Heart left ventricle (tissue), 16 donors: ENCODE measurements at places on chromosomes 1 and 21.

DNA sequence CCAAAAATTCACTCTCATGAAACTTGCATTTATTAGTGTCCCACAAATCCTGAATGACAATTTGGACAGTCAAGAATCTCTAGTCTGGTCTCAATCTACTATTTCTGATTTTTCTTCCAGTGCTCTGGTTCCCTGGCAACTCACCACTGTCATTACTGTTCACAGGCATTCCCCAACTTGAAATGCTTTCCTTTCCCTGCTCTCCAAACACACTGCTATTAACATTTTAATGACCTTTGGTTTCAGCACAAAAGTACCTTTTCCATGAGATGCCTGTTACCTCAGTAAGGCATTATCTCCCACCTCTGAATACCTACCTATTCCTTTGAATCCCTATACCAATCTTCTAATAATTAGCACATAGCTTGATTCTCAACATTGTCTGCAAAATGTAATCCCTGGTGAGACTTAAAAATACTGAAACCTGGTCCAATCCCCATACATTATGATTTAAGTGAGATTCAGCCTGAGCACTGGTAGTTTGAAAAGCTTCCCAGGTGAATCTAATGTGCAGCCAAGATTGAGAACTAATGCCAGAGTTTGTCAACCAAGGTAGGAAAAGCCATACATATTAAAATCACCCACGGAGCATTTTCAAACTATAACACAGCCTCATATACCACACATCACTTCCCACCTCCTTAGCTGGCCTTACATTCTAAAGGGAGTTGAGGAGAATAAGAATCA lies 11.7 kb upstream of the ANGPTL3 start:
- H3K4me1 ChIP-seq: no peaks in the 10 kb centered on the region
- H3K27ac ChIP-seq: no peak overlapping the region
- H3K4me3 ChIP-seq: no peak overlapping the region
- DNase-seq: no peak
- H3K36me3 ChIP-seq: no peaks in the 10 kb centered on the region

GRCh38 chr1:33524586-33524985 lies 52.1 kb downstream of the ZSCAN20 start:
- H3K4me3 ChIP-seq: no peak overlapping the region
- H3K4me1 ChIP-seq: no peaks in the 10 kb centered on the region
- no peaks in the 10 kb centered on the region for H3K36me3 ChIP-seq
- H3K27ac ChIP-seq: no peak overlapping the region
- H3K27me3 ChIP-seq: no peaks in the 10 kb centered on the region
- no peak for DNase-seq

- H3K36me3 ChIP-seq: no peaks in the 10 kb centered on the region
- no peak overlapping the region for H3K27ac ChIP-seq
- no peak overlapping the region for H3K4me3 ChIP-seq
- H3K27me3 ChIP-seq: no peaks in the 10 kb centered on the region
- no peak for DNase-seq
These were observed 90.3 kb downstream of the DISP1 start for GRCh38 chr1:222905151-222905550.

- no peak overlapping the region for H3K4me3 ChIP-seq
- no peak for DNase-seq
- H3K27me3 ChIP-seq: no peaks in the 10 kb centered on the region
- H3K4me1 ChIP-seq: peaks cover 11% of the 10 kb centered on the region
These were observed 16.4 kb downstream of the EIF4G3 start for GRCh38 chr1:21160263-21160796.

DNA sequence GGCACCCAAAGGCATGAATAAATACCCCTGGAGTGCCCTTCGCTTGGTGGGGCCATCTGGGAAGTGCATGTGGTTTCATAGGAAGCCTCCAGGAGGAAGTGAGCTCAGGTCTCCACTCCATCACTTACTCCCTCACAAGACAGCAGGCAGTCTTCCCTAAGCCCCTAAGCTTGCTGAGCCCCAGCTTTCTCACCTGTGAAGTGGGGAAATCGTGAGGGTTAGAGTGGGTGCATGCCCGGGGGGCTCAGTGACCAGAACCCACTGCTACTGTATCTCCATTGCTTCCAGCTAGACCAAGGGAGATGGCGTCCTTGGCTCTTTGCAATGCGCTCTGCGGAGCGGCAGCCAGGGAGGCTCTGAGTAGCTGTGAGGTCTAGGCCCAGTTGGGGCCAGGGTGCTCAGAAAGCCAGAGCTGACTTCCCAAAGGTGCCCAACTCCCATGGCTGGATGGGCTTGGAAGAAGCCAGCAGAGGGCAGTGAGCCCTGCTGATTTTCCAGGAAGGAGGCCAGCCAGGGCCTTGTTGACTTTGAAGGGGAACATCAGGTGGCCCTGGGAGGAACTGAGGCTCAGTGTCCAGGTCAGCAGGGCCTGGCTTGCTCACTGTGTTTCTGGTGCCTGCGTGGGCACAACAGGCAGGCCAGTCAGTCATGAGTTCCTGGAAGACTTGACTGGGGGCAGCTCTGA lies 27.3 kb downstream of the CDCP2 start:
- H3K27ac ChIP-seq: no peak overlapping the region
- no peaks in the 10 kb centered on the region for H3K27me3 ChIP-seq
- no peak overlapping the region for H3K4me3 ChIP-seq
- H3K4me1 ChIP-seq: peaks cover 13% of the 10 kb centered on the region

- no peak overlapping the region for H3K27ac ChIP-seq
- no peaks in the 10 kb centered on the region for H3K4me1 ChIP-seq
- no peak for DNase-seq
- no peaks in the 10 kb centered on the region for H3K27me3 ChIP-seq
- no peak overlapping the region for H3K4me3 ChIP-seq
- no peaks in the 10 kb centered on the region for H3K36me3 ChIP-seq
These were observed 11.6 kb downstream of the MYBPH start for GRCh38 chr1:203163891-203164635.

GRCh38 chr21:38825269-38825668 lies 19.5 kb downstream of the ETS2 start:
- DNase-seq: no peak
- H3K4me3 ChIP-seq: no peak overlapping the region
- no peaks in the 10 kb centered on the region for H3K27me3 ChIP-seq
- H3K4me1 ChIP-seq: peaks cover 36% of the 10 kb centered on the region

DNA sequence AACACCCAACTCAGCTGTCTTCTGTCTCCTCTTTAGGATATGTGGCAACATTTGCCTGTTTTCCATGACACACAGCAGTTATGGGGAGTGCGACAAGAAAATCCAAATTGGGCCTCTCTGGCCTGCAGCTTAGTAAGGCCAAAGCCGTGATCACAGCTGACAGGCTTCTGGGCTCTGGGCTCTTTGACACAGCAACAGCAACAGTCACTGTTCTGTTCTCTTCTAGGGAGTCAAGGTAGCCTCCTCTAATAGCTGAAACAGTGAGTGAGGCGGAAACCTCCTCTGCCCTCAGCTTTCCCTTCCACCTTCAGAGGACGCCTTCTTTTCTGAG lies 19.0 kb downstream of the CLCA1 start:
- H3K4me1 ChIP-seq: no peaks in the 10 kb centered on the region
- H3K36me3 ChIP-seq: no peaks in the 10 kb centered on the region
- no peaks in the 10 kb centered on the region for H3K27me3 ChIP-seq
- H3K4me3 ChIP-seq: no peak overlapping the region
- no peak overlapping the region for H3K27ac ChIP-seq

DNA sequence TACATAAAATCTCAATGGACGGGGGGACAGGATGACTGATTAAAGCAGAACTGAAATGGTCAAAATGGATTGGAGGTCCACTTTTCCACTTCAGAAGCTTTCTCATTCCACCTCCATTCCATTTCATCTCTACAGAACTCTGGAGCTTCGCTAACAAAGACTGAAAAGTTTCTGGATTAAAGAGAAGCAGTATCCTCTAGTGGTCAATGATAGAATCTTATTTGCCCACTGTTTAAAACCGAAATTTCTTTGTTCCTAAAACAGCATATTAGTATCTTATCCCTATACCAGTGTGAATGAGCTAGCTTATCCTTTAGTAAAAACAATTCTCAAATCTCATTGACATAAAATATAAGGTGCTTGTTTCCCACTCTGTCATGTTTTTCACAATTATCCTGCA lies 890.6 kb downstream of the KCNT2 start:
- no peak for DNase-seq
- no peaks in the 10 kb centered on the region for H3K36me3 ChIP-seq
- H3K27ac ChIP-seq: no peak overlapping the region
- H3K4me1 ChIP-seq: no peaks in the 10 kb centered on the region

DNA sequence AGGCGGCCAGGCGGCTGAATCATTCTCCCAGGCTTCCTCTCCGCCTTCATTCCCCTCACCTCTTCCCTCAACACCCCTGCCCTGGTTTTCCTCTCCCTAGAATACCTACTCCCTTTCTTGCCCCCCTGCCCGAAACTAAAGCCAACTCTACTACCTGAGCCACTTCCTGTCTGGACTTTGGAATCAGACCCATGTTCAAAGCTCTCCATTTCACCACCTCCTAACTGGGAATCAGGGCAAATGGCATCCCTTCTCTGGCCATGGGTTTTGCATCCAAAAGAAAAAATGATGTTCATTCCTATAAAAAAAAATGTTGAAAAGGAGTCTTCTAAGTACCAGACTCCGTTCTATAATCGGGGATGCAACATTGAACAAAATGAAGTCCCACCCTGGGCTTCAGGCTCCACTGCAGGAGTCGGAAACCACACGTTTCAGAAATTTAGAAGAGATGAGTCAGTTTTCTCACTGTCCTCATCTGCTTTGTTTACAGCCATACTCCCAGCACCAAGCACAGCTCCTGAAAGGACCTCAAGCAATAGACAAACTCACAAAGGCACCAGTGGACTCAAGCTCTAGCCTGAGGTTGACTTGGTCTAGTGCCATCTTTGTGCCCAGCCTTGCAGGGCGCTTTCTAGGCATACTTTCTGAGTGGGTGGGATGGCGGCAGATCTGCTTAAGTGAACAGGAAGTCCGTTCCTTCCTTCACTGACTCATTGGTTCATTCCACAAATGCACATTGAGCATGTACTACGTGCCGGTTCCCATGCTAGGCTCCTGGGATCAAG lies 176.2 kb downstream of the IGSF21 start:
- H3K4me1 ChIP-seq: no peaks in the 10 kb centered on the region
- no peaks in the 10 kb centered on the region for H3K36me3 ChIP-seq
- no peak overlapping the region for H3K4me3 ChIP-seq

- DNase-seq: no peak
- H3K36me3 ChIP-seq: peaks cover 90% of the 10 kb centered on the region
- H3K27me3 ChIP-seq: no peaks in the 10 kb centered on the region
- no peak overlapping the region for H3K4me3 ChIP-seq
- no peak overlapping the region for H3K27ac ChIP-seq
These were observed 71.9 kb downstream of the CEP350 start for GRCh38 chr1:180026556-180026955.

GRCh38 chr1:20928146-20928545 lies 141.0 kb upstream of the HP1BP3 start:
- no peak overlapping the region for H3K27ac ChIP-seq
- DNase-seq: no peak
- no peaks in the 10 kb centered on the region for H3K4me1 ChIP-seq

- peaks cover 24% of the 10 kb centered on the region for H3K4me1 ChIP-seq
- H3K36me3 ChIP-seq: peaks cover 3% of the 10 kb centered on the region
- H3K27ac ChIP-seq: peak overlapping the region; percentile 70
- peak overlapping the region; percentile 4 for H3K4me3 ChIP-seq
- no peak for DNase-seq
These were observed 4.5 kb downstream of the PRRX1 start for GRCh38 chr1:170668209-170669106.

DNA sequence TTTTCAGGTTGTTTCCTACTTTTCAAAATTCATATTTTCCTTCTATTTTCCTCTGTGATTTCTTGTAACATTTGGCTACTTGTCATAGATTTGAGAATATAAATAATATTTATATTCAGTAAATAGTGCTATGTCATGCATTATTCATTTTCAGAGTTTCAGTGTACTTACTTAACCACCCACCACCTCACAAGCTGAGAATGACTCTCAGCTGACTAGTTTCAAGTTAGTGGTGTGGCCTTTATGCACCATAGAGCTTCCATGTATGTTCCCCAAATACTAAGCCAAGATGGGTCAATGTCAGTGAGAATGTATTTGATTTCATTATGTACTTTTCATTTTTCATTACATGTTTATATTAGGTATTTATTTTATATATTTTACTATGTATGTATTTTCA lies 56.9 kb upstream of the RGS1 start:
- H3K27ac ChIP-seq: no peak overlapping the region
- H3K4me1 ChIP-seq: peaks cover 3% of the 10 kb centered on the region
- H3K36me3 ChIP-seq: no peaks in the 10 kb centered on the region
- no peak for DNase-seq

DNA sequence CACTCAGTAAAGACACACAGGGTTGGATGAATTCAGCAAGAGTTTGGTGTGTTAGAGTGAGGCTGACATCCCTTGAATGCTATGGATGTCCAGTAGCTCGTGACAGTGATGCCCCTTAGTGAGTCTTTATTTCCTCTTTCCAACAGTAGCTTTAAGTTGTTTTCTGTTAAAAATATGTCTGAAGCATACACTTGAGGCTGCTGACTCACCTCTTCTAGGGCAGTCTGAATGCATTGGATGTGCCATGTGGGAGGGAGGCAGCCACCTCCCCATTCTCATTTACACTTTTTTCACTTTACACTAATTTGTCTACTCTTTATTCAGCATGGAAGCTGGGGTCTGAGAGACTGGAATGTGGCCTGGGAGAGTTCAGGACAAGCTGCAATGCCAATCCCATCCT lies 17.6 kb downstream of the NOS1AP start:
- no peak overlapping the region for H3K4me3 ChIP-seq
- no peak overlapping the region for H3K27ac ChIP-seq
- H3K36me3 ChIP-seq: no peaks in the 10 kb centered on the region
- H3K27me3 ChIP-seq: no peaks in the 10 kb centered on the region
- DNase-seq: no peak

- H3K4me3 ChIP-seq: peak overlapping the region; percentile 11
- H3K4me1 ChIP-seq: peaks cover 28% of the 10 kb centered on the region
- no peaks in the 10 kb centered on the region for H3K36me3 ChIP-seq
These were observed 2.2 kb upstream of the RUNX3 start for GRCh38 chr1:24932284-24932683.

GRCh38 chr1:161185732-161186311 lies 8.5 kb upstream of the B4GALT3 start:
- H3K4me3 ChIP-seq: no peak overlapping the region
- peak; percentile 24 for DNase-seq
- H3K36me3 ChIP-seq: peaks cover 3% of the 10 kb centered on the region

DNA sequence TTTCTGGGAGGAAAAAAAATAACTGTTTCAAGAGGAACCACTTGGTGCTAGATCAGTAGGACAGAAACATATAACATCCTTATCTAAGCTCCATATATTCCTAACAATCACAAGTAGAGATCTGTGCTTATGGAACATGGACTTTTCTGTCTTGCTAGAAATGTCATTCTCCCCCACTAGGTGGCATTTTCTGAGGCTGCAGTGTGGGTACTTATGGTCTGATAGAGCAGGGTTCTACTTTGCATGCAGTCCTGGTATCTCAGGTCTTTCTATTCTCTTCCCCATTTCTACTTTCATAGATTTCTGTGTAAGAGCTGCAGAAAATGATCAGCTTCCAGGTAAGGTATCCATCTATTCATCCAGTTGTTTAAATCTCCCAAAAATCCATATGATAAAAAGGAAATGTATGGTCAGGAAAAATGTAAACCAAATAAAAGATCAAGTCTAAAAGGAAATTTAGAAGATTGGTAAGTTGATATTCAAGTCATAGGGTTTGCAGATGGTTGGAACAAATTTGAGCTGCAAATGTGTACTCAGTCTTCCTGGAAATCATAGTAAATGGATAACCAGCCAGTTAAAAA lies 1.5 kb downstream of the ZNF684 start:
- peaks cover 16% of the 10 kb centered on the region for H3K4me1 ChIP-seq
- H3K36me3 ChIP-seq: peaks cover 14% of the 10 kb centered on the region
- no peak overlapping the region for H3K27ac ChIP-seq
- no peak for DNase-seq
